SK-MEL-5 (cell line): ENCODE measurements at places on chromosomes 7 and 10.

GRCh38 chr7:81680120-81680519 is 89.7 kb downstream of the HGF start:
- no peak for DNase-seq

DNA sequence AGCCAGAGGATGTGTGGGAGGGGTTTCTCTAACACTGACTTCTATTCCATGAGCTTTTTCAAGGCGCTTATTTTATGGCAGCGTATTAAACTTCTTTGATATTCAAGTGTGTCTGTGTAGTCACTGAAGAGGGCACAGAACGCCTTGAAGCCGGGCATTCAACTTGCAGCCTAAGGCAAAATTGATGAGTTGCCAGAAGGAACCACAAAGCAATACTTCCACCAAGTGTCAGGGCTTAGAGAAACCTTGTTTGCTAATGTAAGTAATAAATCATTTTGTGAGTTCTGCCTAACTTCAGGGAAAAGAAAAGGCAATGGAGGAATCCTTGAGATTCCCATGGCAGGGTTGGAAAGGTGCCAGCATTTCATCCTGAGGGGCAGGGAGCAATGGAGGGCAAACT is 163.8 kb downstream of the LCOR start:
- DNase-seq, result peak; percentile 38

GRCh38 chr7:49623943-49624342 is 149.5 kb upstream of the VWC2 start:
- no peak for DNase-seq

DNA sequence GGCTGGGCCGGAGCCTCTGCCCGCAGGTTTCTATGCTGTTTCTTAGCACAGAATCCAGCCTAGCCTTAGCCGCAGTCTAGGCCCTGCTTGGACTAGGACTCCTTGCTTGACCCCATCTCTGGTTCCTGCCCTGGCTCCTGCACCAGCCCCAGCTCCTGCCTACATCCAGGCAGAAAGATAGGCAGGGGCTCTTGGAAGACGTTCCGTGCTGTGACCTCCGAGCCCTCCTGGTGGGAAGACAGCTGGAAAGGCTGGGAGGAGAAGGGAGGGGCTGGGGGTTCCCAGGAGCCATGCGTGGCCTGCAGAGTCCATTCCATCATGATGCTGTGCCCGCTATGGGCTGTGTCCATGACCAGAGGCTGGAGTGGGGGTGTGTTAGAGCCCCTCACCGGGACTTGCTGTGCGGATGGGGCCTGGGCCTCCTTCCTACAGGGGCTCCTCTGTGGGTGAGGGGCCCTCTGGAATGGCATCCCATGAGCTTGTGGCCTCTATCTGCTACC is 26.2 kb downstream of the RAMP3 start:
- DNase-seq, result no peak

DNA sequence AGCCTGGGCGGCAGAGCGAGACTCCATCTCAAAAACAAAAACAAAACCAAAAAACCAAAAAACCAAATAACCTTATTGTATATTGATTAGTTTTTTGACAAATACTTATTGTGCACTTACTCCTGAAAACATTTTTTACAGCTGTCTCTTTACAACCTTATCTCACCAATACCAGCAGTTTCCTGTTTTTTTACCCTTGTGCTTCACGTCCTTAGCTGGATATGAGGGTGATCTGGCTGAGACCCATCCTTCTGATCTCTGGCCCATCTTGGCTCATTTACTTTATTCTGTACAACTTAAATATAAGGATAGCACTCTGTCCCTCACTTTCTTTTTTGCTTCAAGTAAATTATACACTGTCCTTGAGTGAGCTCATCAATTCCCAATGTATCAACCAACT is 104.6 kb upstream of the DNAJB12 start:
- DNase-seq, result no peak

- no peak for DNase-seq
Observed at GRCh38 chr10:26475386-26475785, 37.2 kb downstream of the APBB1IP start.

GRCh38 chr10:44968500-44969400 is 9.1 kb downstream of the RASSF4 start:
- DNase-seq, result no peak

- DNase-seq, result no peak
Observed at GRCh38 chr10:42930516-42931192, 146.2 kb upstream of the RET start.

DNA sequence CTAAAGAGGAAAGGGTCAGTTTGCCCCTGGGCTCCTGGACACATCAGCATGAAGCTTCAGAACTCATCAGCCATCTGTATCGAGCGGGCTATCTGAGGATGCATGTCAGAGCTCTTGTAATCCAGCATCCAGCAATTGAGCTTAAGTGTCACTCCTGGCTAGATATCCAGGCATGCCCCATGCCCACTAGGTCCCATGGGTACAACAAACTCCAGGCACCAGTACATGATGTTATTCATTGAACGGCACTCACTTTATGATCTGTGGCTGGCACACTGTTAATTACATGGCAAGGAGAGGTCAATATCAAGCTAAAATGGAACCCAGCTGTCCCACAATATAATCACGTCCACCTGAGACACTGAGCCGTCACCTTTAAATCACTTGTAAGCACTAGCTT is 274.2 kb downstream of the ELMO1 start:
- DNase-seq, result no peak

DNA sequence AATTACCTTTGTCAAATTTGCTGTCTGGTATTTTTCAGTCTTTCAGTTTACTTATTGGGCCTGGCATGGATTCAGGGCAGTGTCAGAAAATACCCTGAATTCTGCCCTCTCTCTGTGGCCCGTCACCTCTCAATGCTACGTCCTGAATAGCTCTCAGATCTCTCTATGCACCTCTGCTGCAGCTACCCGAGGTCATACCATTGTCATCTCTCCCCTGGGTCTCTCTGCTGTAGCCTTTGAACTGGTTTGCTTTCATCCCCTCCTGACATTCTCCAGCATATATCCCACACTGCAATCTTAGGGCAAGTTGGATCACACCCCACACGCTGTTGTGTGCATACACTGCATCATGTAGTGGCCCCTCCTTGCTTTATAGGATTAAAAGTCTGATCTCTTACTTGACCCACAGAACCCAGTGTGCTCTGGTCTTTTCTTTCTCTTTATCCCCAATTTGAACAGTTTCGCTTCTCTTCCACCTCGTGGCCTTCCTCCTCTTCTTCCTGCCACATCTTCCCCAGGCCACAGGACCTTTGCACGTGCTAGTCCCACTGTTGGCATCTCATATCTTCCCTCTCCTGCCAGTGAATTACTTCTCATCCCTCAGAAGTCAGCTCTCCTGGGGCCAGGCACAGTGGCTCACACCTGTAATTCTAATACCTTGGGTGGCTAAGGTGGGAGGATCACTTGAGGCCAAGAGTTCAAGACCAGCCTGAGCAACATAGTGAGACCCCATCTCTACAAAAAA is 372.9 kb downstream of the GALNT17 start:
- no peak for DNase-seq

DNA sequence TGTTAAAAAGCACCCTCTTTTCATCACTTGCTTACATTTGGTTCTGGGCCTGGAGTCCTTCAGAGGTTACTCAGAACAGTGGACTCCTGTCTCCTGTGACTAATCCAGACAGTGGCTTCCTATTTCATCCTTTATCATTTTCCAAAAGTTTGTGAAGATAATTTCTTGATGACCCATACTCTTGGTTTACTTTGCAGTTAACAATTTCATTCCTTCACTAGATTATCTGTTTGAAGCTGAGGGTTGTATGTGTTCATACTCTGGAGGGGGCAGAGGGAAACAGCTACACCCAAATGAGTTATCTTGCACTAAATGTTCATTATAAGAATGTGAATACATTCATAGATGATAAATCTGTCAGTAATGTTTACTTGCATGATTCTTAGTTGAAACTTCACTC is 124.7 kb downstream of the ZNF248 start:
- no peak for DNase-seq

- peak; percentile 67 for DNase-seq
Observed at GRCh38 chr10:126904818-126905701, at the start of gene DOCK1. TSS of gene DOCK1 (plus strand) at chr10:126905428. CDS start at chr10:126905518, 90 bp downstream.

- no peak for DNase-seq
Observed at GRCh38 chr7:96708872-96709271, 774 bp downstream of the SEM1 start.

GRCh38 chr7:1290026-1290678 is 57.5 kb downstream of the UNCX start:
- DNase-seq, result peak; percentile 16
